HT1080 (cell line): ENCODE measurements at places on chromosomes 3 and 15. TPM values are rescaled to one million over a fixed set of nuclear protein-coding genes. Genes with fewer than 3 reads are reported as not detected.

- DNase-seq: no peak
These were observed 13.3 kb upstream of the SSUH2 start for GRCh38 chr3:8657804-8658305.

DNA sequence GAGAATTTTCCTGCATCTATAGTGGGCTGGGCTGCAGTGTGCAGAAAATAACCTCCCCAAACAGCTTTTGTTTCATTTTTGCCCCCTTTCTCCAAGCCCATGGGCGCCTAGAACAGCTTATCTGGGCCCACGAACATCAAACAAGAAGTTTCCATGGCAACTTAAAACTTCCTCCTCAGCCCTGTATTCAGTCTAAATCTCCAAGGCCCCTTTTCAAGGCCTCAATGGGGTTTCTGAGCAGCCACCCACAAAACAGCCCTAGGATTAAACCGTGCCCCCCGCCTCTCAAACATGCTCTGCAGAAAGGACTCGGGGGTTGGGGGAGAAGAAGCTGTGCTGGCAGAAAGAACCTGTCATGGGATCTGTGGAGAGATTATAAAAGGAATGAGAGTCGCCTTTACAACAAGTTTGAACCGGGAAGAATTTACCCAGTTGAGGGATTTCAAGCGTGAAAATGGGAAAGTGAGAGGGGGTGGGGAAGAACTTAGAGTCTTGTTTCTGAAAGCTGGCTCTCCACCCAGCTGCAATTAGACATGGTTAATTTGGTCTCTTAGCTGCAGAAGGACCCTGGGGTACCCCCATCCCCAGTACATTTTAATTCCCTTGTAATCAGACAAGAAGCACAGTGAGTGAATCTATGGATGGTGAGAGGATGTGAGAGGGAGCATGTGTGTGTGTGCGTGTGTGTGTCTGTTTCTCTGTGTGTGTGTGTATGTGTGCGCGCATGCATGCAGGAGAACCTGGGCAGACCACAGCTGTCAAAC lies 4.3 kb upstream of the FAM107A start:
- DNase-seq: no peak

GRCh38 chr15:49875392-49875791 lies 243.6 kb downstream of the ATP8B4 start:
- DNase-seq: no peak

PFN2 gene
- 226 and 261 TPM in 2 replicates for total RNA-seq
